ENCODE measurements at places on chromosomes 4 and X.
A peak's percentile ranks its signal among the peaks of the same experiment; 100 is the strongest.

GRCh38 chrX:87517571-87518141, at the start of gene KLHL4:
KLHL4 (plus strand) TSS chrX:87517802; CDS start chrX:87517894, 92 bp downstream.
- DNase-seq = no peak

GRCh38 chrX:11768039-11768438, 10.0 kb downstream of the MSL3 start:
- no peak for DNase-seq

GRCh38 chr4:57190601-57191481, 80.7 kb upstream of the IGFBP7 start:
- DNase-seq = peak; percentile 20

- DNase-seq = no peak
These were observed 2.0 kb downstream of the MSX1 start for GRCh38 chr4:4861390-4862018.

- peak; percentile 83 for DNase-seq
These were observed 208.5 kb downstream of the PPP4R3C start for GRCh38 chrX:27254656-27255055.

DNA sequence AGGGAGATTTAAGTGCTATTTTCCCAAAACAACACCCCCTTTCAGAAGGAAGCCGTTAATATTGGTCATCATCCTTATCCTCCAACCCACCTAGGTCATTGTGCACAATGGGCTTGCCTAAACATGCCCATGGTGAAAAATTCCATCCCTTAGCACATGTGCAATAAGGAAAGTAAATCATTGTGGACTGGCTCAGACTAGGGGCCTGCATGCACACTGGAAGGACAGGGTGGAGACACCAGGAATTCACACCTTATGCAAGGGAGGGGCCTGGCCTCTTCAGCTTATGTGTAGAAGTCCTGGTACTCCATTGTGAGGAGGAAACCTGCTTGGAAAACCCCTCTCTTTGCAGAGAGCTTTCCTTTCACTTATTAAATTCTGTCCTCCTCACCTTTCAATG, 311.4 kb upstream of the NDST4 start:
- DNase-seq = no peak

- DNase-seq = no peak
These were observed 404.5 kb downstream of the GRXCR1 start for GRCh38 chr4:43296946-43297528.

DNA sequence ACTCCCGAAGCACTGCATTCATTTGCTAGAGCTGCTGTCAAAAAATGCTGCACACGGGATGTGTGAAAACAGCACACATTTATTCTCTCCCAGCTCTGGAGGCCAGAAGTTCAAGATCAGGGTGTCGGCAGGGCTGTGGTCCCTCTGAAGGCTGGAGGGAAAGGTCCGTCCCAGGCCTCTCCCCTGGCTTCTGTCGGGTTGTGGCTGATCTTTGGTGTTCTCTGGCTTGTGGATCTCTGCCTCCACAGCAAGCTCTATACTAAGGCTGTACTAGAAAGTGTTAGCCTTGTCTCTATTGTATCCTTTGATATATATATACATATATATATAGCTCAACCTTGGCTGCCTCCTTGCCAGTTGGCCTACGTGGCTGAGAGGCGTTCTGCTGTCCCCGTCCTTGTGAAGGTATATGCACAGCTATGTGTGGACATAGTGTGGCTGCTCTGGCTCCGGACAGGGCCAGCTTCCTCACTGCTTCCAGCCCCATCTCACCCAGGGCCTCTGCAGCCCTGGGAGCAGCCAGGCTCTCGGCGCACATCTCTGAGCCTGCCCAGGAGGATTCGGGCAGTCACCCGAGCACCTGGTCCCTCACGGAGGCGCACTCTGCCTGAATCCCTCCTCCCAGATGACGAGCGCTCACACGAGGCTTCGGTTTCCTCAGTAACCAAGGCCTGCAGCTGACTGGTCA, 15.0 kb upstream of the DUSP9 start:
- no peak for DNase-seq

DNA sequence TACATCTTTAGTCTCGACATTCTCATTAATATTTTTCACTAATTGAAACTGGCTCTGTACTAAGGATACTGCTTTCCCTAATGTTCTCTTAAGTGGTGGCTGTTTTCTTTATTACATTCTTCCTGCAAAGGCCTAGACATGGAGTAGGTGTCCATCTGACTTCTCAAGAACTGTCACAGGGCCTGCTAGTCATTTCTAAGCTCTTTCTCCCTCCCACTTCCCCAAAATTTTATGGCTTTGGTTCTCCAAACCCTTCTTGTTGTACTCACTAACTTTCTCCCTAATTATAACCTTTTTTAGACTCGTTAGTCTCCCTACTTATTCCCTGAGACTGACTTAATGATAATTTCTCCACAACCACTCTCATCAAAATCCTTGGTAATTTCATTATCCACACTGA, 133.3 kb downstream of the SPOCK3 start:
- no peak for DNase-seq

DNA sequence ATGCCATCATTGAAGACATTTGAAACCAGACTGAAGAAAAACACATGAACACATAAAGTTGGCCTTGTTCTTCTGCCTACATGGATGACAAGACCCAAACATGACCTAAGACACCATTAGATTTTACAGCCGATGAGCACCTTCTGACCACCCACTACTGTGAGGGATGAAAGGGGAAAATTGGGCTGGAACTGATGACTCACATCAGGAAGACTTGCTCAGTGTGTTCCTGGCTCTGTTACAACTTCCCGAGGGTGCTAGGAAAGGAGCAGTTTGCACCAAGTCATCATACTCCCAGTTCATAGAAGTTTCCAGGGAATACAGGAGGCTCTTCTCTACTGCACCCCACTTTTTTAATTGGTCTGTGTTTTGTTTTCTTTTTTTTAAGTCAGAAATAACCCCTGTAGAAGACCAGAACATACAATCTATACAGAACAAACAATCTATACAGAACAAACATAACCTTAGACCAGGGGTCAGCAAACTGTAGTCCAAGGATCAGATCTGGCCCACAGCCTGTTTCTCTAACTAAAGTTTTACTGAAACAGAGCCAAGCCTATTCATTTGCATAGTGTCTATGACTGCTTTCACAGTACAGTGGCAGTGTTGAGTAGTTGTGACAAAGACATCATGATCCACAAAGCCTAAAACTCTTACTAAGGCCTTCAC, 25.3 kb downstream of the BTC start:
- DNase-seq = no peak

Measured in inflammatory macrophage (primary cell).